ENCODE measurements at places on chromosomes 1 and 21. TPM values are rescaled to one million over a fixed set of nuclear protein-coding genes. Genes with fewer than 3 reads are reported as not detected.

The FCGR3A gene
- 2.9 TPM for total RNA-seq

DNA sequence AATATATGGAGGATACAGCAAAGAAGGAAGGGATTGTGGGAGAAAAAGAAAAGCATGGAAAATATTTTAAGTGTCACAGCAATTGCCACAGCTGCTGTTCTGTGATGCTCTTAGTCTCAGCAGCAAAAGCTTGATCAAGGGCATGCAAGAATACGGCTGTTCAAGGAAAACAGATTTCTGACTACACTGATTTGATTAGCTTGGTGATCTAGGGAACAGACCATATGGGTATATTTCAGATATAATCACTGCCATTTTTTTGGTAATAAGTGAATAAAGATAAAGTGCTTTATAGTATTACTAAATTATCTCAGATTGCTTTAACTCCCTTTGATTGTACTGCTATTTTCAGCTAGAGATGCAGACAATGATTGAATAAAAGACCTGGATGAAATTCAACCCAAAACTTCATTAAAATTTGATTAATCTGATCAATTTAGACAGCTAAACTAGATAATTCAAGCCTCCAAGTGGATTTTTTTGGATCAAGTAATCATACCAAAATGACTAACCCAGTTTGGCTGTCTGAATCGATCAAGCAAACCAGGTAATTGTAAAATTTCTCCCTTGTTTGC, 33.3 kb upstream of the LYPLAL1 start:
- no peaks in the 10 kb centered on the region for H3K27me3 ChIP-seq
- no peak overlapping the region for H3K4me3 ChIP-seq
- no peaks in the 10 kb centered on the region for H3K36me3 ChIP-seq
- H3K4me1 ChIP-seq, result no peaks in the 10 kb centered on the region
- DNase-seq, result no peak

The NTMT2 gene
- total RNA-seq, result not detected

The HSD3B2 gene
- total RNA-seq, result not detected

The REN gene
- total RNA-seq, result 0.83 TPM

- DNase-seq, result no peak
- H3K4me3 ChIP-seq, result no peak overlapping the region
- H3K4me1 ChIP-seq, result no peaks in the 10 kb centered on the region
- no peak overlapping the region for H3K27ac ChIP-seq
- no peaks in the 10 kb centered on the region for H3K27me3 ChIP-seq
These were observed 24.0 kb downstream of the TFF3 start for GRCh38 chr21:42291003-42291750.

The CCDC17 gene
- 0.39 TPM for total RNA-seq

DNA sequence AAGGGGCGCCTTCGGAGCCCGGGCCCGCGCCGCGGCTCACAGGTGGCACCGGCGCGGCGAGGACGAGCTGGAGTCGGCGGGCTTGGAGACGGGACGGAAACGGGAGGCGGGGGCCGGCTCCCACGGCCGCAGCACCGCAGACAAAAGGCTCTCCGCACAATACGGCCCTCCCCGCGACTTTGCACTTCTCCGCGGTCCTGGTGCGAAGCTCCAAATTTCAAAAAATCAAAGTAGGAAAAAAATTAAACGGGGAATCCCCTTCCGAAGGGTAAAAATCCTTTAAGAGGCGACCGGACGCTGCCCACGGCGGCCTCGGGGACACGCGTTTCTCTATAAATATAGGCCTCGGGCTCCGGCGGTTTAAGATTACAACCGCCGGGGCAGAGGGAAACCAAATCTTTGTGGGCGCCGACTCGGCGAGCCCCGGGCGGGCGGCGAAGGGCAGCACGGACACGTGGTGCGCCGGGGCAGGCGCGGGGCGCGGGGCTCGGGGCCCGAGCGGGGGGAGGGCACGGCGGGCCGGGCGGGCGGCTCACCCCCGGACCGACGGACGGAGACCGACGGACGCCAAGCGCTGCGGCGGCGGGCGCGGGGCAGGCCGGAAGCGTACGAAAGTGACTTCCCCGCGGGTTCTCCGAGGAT, 453 bp downstream of the PABPC4 start:
- peak overlapping the region; percentile 88 for H3K27ac ChIP-seq
- DNase-seq, result no peak
- peaks cover 39% of the 10 kb centered on the region for H3K36me3 ChIP-seq
- H3K27me3 ChIP-seq, result no peaks in the 10 kb centered on the region

GRCh38 chr1:100309863-100310262, 42.4 kb upstream of the CDC14A start:
- H3K4me3 ChIP-seq, result no peak overlapping the region
- H3K27ac ChIP-seq, result no peak overlapping the region
- no peak for DNase-seq
- no peaks in the 10 kb centered on the region for H3K27me3 ChIP-seq

DNA sequence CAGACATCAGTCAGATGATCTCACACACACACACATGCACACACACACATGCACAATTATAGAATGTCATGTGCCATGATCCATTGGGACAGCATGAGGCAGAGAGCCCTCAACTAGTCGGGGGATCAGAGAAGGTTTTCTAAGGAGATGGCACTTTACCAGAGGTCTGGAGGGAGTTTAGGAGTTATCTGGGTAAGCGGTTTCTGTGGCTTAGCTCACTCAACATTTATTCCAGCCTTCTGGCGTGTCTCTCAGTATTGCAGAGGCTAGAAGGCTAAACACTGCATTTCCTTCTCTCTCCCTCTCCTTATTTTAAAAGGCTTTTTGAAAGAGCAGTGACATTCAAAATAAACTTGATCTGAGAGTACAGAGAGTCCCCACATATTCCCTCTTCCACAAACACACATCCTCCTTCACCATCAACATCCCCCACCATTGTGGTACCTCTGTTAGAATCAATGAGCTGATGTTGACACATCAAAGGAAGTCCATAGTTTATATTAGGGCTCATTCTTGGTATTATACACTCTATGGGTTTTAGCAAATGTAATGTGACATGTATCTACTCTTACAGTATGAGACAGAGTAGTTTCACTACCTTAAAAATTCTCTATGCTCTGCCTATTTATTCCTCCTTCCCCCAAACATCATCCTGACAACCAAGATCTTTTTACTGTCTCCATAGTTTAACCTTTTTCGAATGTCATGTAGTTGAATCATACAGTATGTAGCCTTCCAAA, 9.0 kb upstream of the PLA2G2A start:
- no peaks in the 10 kb centered on the region for H3K36me3 ChIP-seq
- H3K4me3 ChIP-seq, result no peak overlapping the region
- H3K27me3 ChIP-seq, result no peaks in the 10 kb centered on the region

The RO60 gene
- 58.9 TPM for total RNA-seq

DNA sequence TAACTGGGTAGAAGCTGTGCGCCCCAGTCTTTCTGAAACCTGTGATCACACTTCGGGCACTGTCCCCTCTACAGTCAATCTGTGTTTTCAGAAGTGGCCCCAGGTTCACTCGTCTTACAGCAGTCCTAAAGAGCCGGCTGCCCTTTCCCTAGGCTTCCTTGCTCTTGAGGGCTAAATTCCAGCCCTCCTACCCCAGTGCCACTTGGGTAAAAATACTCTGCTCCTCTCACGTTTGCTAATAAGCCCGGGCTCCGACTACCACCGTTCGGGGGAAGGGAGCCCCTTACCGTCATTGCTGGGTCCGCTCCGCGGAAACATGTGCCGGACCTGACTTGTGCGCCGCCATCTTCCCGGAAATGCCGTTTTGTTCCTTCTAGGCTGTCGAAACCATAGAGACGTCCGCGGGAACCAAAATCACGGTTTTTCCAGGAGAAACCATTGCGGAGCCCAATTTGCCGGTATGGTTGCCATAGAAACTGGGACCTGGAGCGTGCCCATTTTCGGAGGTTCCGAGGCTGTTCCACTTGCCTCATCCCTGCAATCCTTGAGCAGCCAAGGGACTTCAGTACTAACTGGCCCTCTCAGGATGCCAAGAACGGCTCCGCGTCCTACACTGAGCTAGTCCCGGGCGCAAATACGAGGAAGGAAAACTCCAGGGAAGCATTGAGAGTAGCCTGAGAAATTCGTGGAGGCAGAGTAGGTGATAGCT, at the start of gene GPATCH4:
Gene GPATCH4 (minus strand): TSS at position 358 of the 709 bp plus-strand sequence.
- H3K27ac ChIP-seq, result peak within 1 kb of the TSS; percentile 75
- H3K36me3 ChIP-seq, result no peaks in the 10 kb centered on the region
- H3K4me1 ChIP-seq, result no peaks in the 10 kb centered on the region
- H3K4me3 ChIP-seq, result peak within 1 kb of the TSS; percentile 59

DNA sequence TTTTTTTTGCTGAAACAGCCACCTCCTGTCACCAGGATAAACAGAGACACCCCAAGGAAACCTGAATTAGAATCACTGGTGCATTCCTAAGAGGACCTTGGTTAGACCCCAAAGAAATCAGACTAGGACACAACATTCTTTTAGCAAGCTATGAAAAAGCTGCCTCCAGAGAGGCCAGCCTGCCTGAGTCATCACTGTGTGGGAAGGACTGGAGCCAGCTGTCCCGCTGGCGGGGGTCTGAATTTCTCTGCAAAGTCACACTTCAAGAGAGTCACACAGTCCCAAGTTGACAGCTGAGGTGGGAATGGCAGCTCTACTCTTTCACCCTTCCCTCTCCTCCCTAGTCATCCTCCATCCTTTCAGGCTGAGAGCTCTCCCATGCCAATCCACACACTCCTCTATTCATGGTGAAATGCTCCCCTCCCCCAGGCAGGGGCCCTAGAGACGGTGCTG, 405.0 kb upstream of the POU3F1 start:
- H3K36me3 ChIP-seq, result no peaks in the 10 kb centered on the region
- H3K27me3 ChIP-seq, result no peaks in the 10 kb centered on the region
- H3K4me3 ChIP-seq, result no peak overlapping the region
- DNase-seq, result no peak

The SYT14 gene
- total RNA-seq, result 0.04 TPM

DNA sequence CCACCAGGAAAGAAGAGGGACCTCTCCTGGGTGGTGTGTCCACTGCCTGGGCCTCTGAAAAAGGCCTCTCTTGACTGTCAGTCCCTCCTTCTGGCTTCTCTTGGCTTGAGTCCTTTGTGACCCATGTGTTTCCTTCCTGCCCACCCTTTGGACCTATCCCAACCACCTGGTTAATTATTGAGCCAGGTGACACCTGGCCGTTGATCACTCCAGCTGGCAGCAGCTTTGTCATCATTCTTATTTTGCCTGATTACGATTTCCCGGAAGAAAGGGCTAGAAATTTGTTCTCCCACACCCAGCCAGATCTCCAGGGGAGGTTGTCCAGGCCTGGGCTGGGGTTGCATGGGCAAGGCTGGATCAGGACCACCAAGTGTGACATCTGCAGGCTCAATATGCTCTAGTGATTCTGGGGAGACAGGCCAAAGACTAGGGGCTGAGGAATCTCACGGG, 24.8 kb downstream of the CSF1 start:
- H3K36me3 ChIP-seq, result no peaks in the 10 kb centered on the region
- no peak overlapping the region for H3K27ac ChIP-seq
- H3K27me3 ChIP-seq, result no peaks in the 10 kb centered on the region

DNA sequence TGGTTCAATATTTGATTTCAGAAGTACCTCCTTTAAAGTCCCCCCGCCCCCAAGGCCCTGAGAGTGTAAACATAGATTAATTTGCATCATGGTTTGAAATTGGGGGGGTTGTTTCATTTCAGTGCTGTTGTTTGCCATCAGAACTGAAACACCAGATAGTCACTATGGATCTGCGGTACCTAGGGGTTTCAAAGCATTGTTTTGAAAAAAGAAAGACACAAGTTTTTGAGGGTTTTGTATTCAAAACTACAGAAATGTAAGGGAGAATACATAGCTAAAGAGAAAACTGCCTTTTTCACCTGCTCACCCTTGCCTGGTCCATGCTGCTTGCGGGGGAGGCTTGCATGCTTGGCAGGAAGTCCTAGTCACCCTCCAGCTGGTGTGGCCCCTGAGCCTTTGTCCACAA, 59.3 kb downstream of the ACP6 start:
- no peak overlapping the region for H3K4me3 ChIP-seq
- H3K27ac ChIP-seq, result no peak overlapping the region
- H3K36me3 ChIP-seq, result peaks cover 56% of the 10 kb centered on the region
- H3K27me3 ChIP-seq, result no peaks in the 10 kb centered on the region
